Activated CD4-positive, alpha-beta memory T cell treated with anti-CD3 and anti-CD28 coated beads, Interleukin-2, amount 10 ng/mL, durations not matched to agents 7 days and 5 days (primary cell): ENCODE measurements at places on chromosomes 11 and 22.
A peak's percentile ranks its signal among the peaks of the same experiment; 100 is the strongest.

DNA sequence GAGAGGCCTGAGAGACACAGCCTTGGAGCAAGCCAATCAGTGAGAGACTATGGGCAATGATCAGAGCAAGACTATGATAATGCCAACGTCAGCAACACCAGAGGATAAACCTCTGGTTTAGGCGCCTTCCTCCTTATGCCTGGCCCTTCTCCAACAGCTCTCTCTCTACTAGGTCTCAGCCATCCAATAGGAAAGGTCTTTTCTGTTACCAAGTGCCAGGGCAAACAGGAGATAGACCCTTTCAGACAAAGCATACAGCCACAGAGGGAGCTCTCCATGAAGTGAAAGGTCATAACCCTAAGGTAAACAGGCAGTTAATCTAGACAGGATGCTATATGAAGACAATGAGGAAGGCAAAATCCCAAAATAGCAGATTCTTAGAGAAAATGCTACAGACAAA, 9.5 kb downstream of the STK33 start:
- no peak for DNase-seq

DNA sequence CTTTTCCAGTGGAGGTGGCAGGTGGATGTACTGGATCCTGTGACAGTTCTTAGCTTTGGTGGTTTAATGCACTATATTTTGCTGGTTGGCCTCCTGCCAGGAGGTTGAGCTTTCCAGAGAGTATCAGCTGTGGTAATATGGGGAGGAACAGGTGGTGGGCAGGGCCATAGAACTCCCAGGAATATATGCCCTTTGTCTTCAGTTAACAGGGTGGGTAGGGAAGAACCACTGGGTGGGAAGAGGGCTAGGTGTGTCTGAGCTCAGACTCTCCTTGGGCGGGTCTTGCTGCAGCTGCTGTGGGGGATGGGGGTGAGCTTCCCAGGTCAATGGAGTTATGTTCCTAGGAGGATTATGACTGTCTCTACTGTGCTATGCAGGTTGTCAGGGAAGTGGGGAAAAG, 203.8 kb downstream of the DLG2 start:
- no peak for DNase-seq

GRCh38 chr22:18095101-18095805, 15.4 kb upstream of the TUBA8 start:
- no peak for DNase-seq

DNA sequence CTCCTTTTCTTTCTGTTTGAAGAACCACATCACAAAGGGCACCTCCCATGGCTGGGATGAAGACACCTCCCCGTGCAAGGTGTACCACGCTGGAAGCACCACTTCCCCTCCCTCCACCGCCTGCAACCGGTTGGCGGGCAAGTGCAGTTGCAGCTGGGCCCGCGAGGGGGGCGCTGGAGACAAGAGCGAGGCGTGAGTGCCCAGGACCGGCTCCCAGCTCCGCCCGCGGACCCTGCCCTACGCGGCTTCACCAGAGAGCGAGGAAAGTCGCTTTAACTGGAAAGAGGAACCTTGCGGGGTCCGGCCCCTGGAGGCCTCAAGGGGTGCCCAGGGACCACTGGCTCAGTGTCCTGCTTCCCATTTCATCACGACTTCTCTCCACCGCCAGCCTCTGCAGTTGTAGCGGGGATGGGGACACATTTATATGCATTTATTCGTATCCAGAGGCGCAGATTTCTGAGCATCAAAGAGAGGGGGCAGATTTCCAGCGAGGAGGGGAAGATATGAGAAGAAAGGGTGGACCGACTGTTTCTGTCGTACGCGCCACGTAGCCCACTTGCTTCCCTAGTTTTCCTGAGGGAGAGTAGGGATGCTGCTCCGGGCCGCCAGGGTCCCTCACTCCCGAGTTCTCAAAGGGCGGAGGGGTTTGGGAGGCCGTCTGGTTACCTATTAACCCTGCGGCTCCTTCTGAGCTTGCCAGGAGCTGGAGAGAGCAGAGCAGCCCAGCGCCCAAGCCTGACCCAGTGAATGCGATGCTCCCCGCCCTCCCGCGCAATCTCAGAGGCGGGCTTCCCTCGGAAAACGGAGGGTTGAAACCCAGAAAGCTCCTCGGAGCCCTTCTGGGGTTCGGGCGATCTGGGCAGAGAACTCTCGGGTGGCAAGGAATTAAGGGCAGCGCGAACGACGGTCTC, 3.5 kb downstream of the ESAM start:
- peak; percentile 73 for DNase-seq

DNA sequence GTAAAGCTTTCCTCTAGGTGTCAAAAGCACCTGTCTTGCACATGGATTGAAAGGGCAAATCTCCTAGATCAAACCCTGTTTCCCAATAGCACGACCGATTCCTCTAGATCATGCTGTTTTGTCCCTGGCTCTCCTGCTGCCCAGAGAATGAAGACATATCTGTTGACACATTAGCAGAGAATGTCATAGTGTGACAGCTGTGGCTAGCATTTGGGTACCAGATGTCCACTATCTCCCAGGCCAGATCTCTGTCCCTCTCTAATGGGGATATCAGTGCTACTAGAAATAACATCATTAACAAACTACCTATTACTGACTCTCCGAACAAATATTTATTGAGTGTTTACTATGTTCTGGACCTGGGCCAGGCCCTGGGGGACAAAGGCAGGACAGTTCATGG, 72.4 kb upstream of the ISX start:
- no peak for DNase-seq

- DNase-seq: no peak
Observed at GRCh38 chr11:114949614-114950351, 271.5 kb downstream of the NXPE2 start.

DNA sequence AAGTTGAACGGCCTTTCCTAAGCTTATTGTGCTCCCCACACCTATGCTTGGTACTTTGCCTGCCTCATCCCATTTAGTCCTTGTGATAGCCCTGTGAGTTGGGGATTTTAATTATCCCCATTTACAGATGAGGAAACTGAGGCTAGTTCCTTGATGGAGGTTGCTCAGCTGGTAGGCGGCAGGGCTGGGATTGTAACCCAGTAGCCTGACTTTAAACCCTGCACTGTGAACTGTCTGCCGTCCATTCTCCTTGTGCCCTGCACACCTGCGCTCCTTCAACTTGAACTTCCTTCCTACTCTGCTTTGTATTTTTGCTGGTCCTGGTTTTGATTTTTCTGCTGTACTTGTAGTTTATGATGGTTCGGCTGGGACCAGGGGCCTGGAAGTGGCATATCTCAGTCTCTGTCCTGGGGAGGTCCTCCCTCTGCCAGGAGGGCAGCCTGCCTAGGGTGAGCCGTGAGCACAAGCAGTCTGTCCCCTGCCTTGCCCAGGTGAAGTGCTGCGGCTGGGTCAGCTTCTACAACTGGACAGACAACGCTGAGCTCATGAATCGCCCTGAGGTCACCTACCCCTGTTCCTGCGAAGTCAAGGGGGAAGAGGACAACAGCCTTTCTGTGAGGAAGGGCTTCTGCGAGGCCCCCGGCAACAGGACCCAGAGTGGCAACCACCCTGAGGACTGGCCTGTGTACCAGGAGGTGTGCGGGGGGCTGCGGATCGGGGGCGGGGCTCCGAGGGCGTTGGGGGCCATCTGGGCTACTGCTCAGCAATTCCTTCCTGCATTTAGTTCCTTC, 52.4 kb downstream of the CD82 start:
- no peak for DNase-seq

GRCh38 chr11:62501432-62501891, 45.1 kb downstream of the AHNAK start:
- no peak for DNase-seq

DNA sequence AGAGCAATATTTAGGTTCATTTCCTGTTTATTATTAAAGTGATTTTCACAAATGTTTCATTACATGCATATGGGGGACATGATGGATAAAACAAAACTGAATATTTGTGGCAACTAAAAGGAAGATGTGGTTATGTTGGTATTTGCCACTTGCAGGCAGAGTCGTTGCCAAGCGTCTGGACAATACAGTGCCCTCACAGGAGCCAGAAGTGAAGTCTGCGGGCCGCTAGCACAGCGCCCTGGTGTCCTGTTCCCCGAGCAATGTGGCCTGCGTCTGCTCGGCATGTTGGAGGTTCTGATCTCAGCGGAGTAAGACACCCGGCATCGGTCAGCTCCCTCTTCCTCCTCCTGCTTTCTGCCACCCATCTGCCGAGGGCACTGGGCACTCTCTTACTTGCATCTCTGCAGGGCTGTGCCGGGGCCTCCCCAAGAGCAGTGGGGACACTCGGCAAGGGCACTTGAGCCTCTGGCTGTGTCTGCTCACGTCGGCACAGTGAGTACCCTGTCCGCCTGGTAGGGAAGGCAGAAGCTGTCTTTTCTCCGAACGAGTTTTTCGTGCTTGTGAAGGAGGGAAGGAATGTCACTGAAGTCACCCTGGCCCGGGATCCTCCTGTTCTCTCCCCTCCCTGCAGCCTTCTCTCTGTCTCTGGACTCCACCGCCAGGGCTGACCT, 10.5 kb upstream of the TTLL12 start:
- no peak for DNase-seq

DNA sequence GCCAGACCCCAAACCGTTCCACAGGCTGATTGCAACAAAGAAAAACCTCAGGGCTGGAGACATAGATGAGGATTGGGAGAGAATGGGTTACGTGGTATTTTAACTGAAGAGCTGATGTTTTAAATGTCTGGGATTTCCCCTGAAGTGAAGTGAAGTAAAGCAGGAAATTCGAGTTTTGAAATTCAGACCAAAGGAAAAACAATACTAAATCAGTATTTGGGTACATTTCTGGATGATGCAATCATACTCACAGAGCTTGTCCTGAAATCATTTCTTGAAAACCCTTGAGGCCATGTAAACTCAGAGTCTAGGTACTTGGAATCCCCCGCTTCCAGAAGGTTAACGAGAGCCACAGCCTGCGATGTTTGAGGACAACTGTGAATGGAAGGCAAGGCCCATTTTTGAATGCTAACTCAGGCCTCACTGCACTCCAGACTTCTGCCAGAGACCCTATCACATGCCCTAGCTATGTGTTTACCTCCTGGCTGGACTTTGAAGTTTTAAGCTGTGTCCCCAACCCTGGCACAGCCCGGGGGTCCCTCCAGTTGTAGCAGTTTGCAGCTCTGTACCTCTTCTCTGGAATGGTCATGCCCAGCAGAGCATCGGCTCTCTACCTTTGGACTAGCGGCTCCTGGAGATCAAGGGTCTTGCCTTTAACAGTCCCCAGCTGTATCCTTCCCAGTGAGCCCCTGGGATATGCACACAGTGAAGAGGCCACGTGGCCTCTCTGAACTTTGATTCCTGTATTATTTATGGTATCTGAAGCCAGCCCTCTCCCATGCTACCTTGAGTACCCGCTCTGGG, 5.4 kb upstream of the FTH1 start:
- no peak for DNase-seq

- DNase-seq: no peak
Observed at GRCh38 chr22:48632646-48633246, 1194.9 kb downstream of the BRD1 start.

DNA sequence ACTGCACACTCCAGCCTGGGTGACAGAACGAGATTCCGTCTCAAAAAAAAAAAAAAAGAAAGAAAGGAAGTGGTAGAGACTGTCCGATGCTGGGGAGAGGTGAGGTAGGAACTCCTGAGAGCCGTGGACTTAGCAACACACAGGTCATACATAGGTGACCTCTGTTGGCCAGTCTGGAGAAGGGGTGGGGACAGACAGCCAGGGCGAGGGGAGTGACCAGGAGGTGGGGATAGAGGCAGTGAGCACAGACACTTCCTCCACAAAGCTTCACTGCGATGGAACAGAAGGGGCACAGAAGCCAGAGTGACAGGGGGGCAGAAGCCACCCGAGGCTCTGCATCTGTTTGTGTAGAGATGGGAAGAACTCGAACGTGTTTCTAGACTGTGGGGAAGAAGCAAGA, 47.1 kb downstream of the MYH9 start:
- no peak for DNase-seq

DNA sequence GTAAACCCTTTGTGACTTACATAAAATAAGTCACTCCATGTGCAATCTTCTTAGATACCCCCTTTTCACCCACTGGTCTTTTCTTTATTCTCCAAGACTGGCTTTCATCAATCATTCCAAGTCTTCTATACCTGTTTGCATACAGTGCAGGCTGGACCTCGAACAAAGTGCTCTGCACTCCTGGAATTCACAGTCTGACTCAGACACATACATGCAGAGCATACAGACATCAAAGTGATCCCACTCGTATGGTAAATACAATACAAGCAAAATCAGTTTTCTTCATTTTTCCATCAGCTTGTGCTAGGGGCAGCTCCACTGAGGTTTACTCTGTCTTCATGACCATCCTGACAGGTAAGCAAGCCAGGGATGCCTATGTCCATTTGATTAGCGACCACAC, 16.8 kb upstream of the TMPRSS5 start:
- no peak for DNase-seq

DNA sequence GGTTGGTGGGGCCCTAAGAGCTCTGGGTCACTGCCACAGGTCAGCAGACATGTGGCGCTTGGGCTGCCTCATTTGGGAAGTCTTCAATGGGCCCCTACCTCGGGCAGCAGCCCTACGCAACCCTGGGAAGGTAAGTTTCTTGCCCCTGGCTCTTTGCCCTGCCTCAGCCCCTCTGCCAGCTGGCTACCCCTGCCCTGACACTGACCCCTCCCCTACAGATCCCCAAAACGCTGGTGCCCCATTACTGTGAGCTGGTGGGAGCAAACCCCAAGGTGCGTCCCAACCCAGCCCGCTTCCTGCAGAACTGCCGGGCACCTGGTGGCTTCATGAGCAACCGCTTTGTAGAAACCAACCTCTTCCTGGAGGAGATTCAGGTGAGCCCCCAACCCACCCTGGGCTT, 1.9 kb downstream of the SCYL1 start:
- no peak for DNase-seq

DNA sequence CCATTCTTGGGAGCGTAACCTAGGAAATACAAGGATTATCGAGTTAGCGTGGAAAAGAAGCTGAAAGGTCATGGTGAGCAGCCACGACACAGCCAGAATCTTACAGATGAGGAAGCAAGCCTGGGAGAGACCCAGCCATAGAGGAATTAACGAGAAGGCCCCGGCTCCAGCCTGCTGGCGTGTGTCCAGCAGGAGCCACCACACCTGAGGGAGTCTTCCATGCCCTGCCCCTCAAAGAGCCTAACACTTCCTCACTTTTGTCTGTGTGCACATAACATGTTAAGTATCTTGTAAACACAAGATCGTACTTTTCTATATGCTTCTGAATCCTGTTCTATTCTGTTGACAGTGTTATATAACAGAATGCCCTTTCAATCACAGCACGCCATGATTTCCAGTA, 18.1 kb downstream of the CECR2 start:
- no peak for DNase-seq

- DNase-seq: no peak
Observed at GRCh38 chr22:27872488-27872887, 46.6 kb downstream of the PITPNB start.

GRCh38 chr11:10350334-10350733, 45.5 kb downstream of the ADM start:
- no peak for DNase-seq

GRCh38 chr11:95338430-95338991, 107.5 kb upstream of the SESN3 start:
- no peak for DNase-seq

- no peak for DNase-seq
Observed at GRCh38 chr11:71178076-71178475, 74.3 kb downstream of the SHANK2 start.

- peak; percentile 65 for DNase-seq
Observed at GRCh38 chr11:64234647-64235379, 429 bp downstream of the VEGFB start.
